ENCODE measurements at places on chromosomes 5 and 9.
A peak's percentile ranks its signal among the peaks of the same experiment; 100 is the strongest.

- DNase-seq = no peak
These were observed 213.1 kb upstream of the GAS1 start for GRCh38 chr9:87160148-87161102.

- DNase-seq = no peak
These were observed 175.8 kb downstream of the TMEM167A start for GRCh38 chr5:82901281-82901888.

DNA sequence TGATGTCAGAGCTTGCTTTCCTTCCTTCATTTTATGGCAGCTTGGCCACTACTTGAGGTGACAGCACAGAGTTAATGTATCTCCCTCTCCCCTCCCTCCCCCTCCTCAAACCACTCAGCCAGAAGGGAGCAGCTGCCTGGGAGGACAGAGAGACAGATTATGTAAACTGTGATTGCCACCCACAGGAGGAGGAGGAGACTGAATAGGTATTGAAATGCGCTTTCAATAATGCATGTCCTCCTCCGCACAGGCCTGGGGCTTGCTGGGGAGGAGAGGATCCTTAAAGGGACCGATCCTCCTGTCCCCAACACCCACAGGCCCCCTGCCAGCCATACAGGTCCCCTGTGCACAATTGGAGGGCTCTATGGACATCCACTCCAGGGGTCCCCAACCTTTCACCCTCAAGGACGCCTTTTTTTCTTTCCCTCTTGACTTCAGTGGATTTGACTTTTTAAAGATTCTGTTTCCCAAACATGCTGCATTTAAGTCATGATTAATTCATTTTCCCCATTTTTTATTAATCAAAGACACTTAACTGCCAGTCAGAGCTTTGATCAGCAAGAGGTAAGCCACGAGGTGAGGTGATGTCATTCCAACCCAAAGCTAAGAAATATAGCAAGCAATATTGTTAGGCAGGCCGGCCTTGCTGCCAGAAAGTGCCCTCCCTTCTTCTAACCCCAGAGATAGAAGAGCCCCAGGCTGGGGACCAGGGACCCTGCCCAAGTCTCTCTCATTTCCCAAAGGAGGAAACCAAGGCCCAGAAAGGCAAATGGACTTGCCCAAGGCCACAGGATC, 47.5 kb upstream of the CPLX2 start:
- DNase-seq = no peak

DNA sequence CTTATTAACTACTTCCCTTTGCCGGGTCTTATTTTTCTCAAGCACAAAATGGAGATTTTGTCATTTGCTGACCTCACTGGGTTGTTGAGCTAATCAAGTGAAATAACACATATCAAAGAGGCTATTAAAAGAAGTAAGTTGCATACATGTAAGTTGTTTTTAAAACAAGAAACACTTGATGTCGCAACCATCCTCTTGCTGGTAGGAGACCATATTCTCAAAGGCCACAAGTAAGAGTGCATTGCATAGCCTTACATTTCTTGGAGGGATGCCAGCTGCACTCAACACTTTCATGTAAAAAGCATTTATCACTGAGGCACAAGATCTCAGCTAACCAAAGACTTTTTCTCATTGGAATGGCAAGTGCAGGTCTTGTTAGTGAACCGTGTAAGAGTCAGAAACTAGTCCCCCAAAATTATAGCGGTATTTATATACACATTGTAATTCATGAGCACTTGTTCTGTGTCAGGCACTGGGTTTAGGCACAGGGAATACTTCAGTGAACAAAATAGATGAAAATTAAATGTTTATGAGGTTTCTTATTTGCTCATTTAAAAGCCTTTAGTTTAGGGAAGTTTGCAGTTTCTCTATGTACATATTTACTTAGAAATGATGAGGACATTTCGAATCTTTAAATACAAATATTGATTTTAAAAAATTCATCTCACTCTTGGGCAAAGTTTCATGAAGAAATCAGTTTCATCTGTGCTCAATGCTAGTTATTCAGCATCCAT, 72.0 kb downstream of the ZFAND5 start:
- DNase-seq = no peak

DNA sequence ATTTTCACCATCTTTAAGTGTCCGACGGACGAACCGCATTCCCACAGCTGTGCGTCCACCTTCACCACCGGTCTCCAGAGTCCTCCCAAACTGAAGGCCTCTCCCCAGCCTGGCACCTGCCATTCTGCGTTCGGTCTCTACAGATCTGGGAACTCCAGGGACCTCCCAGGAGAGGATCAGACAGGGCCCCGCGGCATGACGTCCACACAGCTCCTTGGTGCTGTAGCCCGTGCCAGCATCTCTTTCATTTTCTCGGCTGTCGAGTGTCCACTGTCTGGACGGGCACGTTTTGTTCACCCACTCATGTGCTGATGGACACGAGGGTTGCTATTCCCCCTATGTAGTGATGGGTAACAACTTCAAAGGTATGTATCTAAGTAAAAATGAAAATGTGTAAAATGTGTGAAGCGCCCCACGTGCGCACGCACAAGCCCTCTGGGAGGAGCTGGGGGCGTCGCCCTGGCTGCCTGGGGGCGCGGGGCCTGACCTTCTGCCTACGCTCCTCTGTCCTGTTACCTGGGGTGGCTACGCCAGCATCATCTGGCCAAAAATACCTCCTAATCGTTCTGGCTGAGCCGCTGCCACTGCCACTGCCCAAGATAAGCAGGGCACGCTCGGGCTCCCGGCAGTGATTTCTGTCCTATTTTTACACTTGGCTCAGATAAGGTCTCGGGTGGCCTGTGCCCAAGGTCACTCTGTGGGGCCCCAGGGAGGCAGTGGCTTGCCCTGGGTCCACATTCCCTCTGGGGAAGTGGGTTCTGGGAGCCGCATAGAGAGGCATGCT, 10.8 kb upstream of the SLC12A7 start:
- no peak for DNase-seq

- no peak for DNase-seq
These were observed 23.5 kb downstream of the PTTG1 start for GRCh38 chr5:160445132-160445531.

DNA sequence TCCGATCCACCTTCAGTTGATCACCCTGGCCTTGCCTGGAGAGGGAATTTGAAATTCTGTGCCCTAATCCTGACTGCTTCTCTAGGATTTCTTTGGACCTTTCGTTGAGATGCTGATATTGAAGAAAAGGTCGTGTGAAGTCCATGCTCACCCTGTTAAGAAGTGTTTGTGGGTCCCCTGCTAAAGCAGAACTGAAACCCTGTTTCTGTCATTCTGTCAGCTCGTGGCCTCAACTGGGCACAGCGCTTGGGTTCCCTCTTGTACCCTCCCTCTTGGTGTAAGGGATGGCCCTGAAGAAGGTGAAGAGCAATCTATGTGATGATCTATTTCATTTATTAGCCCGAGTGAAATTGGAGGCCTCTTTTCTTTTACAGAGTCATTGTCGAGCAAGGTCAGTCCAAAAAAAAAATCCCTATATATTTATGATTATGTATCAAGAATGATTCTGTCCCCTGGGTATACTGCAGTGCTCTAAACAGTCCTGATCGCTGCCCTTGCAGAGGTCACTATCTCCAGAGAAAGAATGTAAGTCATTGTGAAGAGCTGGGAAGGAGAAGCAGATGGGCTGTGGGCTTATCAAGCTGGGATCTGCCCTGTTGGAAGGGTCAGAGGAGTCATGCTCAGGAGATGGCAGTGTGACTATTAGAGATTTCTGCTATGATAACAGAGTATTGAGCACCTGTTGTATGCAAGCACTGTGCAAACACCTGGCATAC, 56.1 kb downstream of the WWC1 start:
- no peak for DNase-seq

GRCh38 chr5:55498457-55498856, 36.3 kb downstream of the PLPP1 start:
- DNase-seq = no peak

- DNase-seq = no peak
These were observed 81.5 kb downstream of the CAAP1 start for GRCh38 chr9:26811106-26811505.

DNA sequence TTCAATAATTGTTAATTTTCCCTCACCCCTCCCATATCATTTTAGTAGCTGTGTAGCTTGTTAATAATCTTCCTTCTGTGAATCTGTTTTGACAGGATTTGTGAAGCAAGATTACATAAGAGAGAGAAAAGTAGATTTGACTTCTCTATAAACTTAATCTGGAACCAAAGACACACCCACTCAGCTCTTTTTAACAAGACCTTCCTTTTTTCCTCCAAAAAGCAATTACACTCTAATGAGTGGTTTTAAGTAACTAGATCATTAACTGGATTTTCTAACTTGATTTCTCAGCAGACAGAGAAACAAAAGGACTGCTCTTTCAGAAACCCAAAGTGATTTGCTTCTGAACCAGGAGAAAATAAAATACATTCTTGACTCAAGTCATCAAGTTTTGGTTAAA, 21.9 kb downstream of the RFK start:
- no peak for DNase-seq

- no peak for DNase-seq
These were observed 186.9 kb upstream of the CD180 start for GRCh38 chr5:67383451-67383850.

GRCh38 chr5:155987265-155987810, 339.6 kb upstream of the SGCD start:
- DNase-seq = no peak

- DNase-seq = no peak
These were observed 92.1 kb downstream of the HCN1 start for GRCh38 chr5:45604092-45604491.

DNA sequence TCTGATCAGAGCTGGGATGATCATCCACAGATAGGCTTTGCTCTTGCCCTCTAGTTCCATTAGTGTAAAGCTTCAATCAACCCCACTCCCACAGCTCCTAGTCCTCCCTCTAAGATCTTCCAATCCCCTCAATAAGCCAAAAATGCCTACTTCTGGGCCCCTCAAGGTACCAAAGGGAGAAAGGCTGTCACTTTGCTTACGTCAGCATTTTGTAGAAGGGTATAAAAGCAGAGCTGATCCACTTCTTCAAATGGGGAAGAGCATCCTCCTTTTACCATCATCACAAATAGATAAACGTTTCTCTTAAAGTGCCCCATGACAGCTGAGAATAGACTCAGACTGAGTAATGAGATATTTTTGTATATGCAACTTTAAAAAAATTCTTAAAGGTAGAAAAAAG, 13.1 kb upstream of the ADGRV1 start:
- DNase-seq = no peak

DNA sequence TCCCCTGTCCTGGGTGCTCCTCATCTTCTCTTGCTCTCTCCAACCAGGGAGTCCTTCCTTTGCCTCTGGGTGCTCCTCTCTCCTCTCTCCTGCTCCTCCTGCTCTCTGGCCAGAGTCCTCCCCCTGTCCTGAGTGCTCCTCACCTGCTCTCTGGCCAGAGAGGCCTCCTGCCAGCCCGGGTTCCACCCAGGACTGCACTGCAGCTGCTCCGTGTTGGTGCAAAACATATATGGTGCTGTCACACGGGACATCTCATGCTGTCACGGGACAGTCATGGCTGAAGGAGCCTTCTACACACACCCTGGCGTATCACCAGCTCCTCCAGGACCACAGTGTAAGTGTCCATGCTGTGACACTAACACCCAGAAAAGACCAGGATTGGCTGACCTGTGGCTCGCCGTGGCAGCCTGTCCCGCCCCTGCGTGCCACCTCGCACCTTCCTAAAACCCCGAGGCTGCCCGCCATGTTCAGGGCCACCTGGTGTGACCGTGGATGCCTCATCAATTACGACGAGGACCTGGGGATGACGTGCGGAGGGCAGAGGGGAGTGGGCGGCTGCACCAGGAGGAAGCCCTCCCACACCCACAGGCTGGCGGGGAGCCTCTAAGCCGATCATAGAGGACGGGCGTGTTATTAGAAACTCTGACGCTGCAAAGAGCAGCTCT, 27.9 kb upstream of the SLC6A3 start:
- no peak for DNase-seq

- peak; percentile 41 for DNase-seq
These were observed 20.0 kb upstream of the NPM1 start for GRCh38 chr5:171367424-171368370.

DNA sequence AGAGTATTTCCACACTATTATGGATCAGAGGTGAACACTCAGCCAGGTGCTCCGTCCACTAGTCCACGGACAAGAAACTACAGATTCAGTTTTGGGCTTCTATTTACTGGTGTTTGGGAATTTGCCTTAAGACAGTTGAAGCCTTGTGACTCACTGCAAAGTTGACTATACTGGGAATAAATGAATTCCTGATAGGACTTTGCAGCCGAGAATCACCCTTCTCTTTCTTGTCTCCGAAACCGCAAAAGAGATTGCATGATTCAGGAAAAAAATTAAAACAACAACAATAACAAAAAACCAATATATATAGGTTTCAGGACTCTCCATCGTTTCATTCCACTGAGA, 716 bp downstream of the TMEM171 start:
- no peak for DNase-seq

DNA sequence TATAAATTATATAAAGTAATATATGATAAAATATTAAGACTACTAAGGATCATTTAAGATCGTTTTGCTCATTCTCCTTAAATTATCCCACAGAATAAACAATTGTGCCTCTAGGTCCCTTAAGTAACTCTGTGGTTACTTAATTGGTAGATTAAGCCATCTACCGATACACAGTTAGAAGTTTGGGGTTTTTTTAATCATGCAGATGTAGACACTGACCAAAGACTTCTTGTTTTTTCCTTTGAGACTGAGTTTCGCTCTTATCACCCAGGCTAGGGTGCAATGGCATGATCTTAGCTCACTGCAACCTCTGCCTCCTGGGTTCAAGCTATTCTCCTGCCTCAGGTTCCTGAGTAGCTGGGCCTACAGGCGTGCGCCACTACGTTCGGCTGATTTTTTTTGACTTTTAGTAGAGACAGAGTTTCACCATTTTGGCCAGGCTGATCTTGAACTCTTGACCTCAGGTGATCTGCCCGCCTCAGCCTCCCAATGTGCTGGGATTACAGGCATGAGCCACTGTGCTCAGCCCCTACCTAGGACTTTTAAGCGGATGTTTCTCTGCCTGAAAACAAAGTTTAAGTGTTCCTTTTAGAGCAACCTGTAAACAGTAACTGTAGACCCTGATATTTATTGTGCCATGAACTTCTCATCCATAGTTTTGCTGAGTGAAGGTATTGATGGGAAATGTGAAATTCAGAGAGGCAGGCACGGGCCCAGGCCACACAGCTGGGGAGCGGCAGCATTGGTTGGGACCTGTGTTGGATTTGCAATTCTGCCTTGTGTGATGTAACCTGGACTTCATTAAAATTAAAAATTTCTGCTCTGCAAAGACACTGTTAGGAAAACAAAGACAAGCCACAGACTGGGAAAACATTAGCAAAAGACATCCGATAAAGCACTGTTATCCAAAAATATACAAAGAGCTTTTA, 11.6 kb downstream of the CEL start:
- DNase-seq = no peak

All from spleen (tissue), 13 donors.